ENCODE measurements at places on chromosomes 13 and 19.
A peak's percentile ranks its signal among the peaks of the same experiment; 100 is the strongest.

DNA sequence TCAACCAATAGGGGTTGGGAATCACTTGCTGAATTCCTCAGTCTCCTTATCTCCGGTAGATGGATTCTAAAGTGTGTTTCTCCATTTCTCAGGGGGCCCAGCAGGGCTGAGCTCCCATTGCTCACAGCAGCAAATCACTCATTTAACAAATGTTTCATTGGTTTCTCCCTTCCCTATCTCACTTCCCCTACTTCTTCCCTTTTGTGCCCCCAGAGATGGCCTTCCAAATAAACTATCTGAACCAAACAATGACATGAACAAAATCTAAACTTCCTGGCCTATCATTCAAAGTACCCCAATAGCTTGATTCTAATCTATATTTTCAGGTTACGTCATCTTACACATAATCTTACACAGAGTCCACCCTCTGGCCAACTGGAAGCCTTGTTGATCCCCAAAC, 60.4 kb downstream of the DLEU7 start:
- DNase-seq, result no peak

DNA sequence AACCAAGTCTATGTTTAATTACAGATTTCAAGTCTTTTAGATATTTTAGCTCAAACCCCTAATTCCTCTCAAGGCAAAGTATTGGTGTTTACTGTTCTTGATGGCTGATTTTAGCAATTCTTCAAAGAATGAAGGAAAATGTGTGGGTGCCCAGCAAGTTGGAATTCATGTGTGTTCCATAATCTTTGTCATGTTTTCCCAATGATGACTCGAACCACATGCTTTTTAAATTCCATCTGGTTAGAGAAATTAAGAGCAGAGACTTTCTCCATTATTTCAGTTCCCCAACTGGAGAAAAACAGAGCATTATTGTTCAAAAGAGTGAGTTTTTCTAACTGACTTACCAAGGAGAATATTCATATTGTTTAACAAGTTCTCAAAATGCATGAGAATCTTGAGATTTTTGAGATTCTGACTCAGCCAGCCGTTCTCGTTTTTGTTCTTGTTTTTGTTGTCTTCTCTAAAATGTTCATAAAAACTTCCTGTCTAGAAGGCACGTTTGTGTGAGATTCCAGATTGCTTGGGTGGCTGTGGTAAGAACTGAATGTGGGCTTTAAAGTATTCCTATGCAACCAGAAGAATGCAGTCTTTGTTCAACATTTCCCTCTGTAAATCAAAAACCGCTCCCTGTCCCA, 404.7 kb downstream of the IRS2 start:
- DNase-seq, result peak; percentile 74

- no peak for DNase-seq
Measured at GRCh38 chr13:42398533-42398932, 126.6 kb downstream of the AKAP11 start.

DNA sequence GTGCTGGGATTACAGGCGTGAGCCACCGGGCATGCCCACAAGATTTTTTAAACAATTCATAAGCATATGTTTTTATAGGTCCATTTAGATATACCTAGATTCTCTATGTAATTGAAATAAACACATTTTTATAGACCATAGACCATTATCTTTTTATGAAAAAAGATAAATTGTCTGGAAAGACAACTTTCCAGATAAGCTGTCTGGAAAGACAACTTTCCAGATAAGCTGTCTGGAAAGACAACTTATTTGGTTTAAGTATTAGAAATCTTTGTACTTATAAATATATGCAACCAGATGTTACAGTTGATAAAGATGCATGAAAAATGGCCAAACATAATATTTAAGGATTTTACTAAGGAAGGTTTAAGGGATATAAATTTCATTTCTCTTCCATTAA, 538.5 kb downstream of the GPC6 start:
- DNase-seq, result no peak

- DNase-seq, result no peak
Measured at GRCh38 chr13:69319656-69320055, 788.0 kb upstream of the ATXN8OS start.

DNA sequence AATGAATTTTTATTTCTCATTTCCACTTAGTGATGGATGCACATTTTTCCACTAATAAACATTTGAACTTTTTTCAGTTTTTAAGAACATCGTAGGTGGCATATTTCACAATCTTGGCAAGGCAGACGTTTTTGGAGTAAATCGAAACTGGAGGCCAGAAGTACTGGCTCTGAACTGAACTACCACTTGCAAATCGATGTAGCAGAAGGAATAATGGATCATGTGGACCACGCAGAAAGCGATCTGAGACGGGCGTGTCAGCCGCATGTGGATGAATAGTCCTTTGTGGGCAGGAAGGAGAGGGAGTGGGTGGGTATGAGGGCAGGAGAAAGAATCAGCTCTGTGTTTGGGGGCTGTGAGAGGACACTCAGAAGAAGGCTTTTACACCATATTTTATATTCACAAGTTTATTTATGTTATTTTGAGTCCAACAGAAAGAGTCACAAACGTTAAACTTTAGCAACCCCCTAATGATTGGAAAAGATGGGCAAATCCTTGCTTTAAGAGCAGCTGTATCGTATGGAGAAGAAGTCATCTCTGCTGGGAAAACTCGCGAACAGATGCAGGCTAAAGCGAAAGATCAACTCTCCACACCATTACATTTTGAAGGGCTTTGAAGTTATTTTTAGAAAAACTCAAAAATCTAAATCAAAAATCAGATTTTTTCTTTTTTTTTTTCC, 90.5 kb downstream of the COL4A2 start:
- DNase-seq, result peak; percentile 38

- DNase-seq, result no peak
Measured at GRCh38 chr13:39804332-39805210, 149.1 kb downstream of the COG6 start.

- no peak for DNase-seq
Measured at GRCh38 chr13:112641456-112642089, 48.3 kb upstream of the ATP11A start.

DNA sequence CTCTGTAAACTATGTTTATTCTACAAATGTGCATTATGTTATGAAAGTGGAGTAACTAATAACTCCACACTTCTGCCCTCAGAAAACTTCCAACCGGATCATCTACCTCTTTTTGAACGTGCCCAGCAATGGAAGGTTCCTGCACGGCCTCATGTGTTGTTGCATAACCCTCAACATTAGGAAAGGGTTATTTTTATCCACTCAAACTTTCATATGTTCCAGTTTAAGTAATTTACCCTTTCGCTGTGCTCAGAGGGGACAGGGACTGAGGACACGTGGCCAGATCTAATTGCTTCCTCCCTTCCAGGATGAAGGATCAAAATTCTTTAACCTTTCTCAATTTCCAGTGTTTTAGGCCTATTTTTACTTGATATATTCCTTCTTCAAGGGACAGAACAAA, 29.6 kb downstream of the IRS2 start:
- peak; percentile 35 for DNase-seq

DNA sequence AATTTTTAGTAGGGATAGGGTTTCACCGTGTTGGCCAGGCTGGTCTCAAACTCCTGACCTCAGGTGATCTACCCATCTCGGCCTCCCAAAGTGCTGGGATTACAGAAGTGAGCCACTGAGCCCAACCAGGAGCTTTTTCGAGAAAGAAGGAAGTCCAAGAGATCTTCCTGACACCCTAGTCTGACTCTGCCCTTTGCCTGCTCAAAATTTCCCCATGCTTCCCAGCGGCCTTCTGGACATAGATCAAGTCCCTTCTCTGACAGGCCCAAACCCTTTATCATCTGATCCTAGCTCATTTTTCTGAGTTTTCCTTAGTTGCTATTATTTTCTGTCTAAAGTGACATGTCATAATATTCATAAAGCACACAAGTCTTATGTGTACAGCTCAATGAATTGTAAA, 1.5 kb upstream of the BAX start:
- no peak for DNase-seq

GRCh38 chr19:15022752-15023151, 26.5 kb upstream of the CASP14 start:
- no peak for DNase-seq

GRCh38 chr13:75792526-75793187, 156.5 kb downstream of the LMO7 start:
- no peak for DNase-seq

DNA sequence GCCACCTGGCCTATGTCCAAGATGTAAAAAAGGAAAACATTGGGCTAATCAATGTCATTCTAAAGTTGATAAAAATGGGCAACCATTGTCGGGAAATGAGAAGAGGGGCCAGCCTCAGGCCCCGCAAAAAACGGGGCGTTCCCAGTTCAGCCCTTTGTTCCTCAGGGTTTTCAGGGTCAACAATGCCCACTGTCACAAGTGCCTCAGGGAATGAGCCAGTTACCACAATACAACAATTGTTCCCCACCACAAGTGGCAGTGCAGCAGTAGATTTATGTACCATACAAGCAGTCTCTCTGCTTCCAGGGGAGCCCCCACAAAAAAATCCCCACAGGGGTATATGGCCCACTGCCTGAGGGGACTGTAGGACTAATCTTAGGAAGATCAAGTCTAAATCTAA, 112.5 kb downstream of the ZNF486 start:
- no peak for DNase-seq

- DNase-seq, result no peak
Measured at GRCh38 chr19:39514840-39515550, at the start of gene SELENOV. Gene SELENOV (plus strand): TSS chr19:39515139. CDS start chr19:39515213, 74 bp downstream.

DNA sequence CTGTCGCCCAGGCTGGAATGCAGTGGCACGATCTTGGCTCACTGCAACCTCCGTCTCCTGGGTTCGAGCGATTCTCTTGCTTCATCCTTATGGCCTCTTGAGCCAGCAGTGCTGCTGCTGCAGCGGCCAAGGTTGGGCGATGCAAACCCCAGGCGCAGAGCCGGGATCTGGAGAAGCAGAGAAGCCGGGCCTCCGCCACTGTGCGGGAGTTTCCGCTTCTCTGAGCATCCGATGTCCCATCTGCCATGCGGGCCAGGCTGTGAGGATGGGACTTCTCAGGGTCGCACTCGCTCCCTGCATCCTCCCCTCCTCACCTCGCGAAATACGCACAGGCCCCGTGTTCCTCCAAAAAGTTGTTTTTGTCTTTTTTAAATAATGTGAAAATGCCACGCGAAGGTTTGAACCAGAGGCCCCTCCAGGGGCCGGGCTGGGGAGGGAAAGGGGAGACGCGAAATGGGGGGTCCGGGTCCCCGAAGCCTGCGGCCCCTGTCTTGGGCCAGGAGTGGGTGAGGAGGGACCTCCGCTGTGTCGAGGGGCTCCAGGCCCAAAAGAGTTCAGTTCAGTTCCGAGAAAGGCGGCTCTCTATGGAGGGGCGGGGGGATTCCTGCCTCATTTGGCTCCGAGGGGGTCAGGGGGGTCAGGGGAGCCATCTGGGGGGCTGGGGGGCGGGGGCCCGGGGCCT, 15.9 kb downstream of the CYTH2 start:
- DNase-seq, result no peak

DNA sequence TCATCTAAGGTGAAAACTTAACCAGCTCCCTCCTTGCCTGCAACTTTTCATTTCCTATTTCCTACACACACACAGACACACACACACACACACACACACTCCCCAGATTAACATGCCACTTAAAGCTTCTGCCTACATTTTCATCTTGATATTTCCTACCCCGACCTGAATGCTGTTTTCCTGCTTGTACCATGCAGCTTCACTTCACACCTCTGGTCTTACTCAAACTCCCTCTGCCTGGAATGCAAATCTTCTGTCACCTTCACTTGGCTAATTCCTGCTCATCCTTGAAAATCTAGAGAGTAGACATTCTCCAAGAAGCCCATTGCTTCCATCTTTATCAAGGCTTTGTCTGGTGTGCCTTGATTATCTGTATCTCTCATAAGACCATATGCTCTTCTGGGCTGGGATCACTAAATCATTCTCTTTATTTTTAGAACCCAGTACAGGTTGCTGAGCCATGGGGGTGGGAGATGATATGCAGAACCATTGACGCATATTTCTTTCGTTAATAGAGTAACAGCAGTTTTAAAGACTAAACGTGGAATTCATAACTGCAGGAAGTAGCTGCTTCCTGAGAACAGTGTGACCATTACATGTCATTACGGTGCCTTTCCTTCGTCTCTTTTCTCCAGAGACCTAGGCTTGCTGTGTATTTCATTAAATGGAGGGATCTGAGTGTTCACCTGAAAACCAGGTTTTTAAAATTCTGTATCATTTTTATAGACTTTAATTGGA, 37.7 kb downstream of the CNMD start:
- no peak for DNase-seq

- DNase-seq, result peak; percentile 15
Measured at GRCh38 chr13:76016799-76017400, 380.8 kb downstream of the LMO7 start.

GRCh38 chr13:110303644-110304043, 3.3 kb downstream of the COL4A1 start:
- no peak for DNase-seq

DNA sequence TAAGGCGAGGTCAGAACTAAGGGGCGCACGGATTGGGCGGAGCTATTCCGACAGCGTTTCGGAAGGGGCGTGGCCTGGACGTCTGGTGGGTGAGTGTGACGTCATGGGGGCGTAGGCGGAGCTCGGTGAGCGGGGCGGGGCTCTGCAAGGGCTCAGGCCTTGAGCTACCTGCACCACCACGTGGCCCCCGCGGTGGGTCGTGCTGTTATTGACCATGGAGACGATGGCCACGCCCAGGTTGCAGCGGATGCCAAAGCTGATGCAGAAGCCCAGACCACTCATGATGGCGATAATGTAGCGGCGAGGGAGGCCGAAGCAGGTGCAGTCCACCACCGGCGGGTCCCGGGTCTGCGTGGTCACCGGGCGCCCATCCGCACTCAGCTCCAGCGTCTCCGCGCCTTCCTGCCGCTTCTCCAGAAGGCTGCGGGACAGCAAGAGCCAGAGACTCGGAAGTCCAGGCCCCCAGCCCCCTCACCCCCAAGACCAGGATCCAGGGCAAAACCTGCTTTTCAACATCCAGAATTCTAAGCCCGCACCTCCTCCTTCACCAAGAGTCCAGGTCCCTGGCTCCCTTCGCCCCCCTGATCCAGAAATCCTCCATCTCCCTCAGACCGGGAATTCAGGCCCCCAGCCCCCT, 4.8 kb downstream of the SLC17A7 start:
- no peak for DNase-seq

DNA sequence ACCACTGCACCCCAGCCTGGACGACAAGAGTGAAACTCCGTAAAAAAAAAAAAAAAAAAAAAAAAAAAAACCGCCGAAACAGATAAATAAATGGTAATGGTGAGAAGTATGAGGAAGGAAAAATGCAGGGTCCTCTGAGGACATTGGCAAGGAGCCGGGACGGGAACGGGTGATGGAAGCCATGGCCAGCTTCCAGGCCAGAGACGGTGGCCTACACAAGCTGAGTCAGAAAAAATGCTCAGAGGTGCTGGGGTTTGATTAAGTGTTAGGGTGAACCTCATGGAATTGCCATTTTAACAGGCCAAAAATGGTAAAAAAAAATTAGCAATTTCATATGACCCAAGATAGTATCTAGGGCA, 866 bp upstream of the ZSWIM4 start:
- peak; percentile 79 for DNase-seq
